ENCODE measurements at places on chromosomes 4 and X.

- DNase-seq: no peak
Measured at GRCh38 chrX:137194164-137194563, 160.4 kb upstream of the GPR101 start.

DNA sequence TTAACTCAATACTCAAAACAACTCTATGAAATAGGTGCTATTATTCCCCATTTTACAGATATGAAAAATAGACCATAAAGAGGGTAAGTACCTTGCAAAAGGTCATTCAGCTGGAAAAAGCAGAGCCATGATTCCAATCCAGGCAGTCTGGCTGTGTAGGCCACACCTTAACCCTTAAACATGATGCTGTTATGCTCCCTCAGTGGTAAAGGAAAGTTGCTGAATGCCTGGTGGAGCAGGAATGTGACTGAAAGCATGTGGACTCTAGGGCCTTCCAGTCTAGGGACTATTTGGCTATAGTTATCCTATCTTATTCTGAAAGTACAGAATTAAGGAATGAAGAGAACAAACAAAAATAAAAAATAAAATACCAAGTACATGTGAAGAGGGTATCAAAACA lies 19.6 kb downstream of the RP2 start:
- no peak for DNase-seq

DNA sequence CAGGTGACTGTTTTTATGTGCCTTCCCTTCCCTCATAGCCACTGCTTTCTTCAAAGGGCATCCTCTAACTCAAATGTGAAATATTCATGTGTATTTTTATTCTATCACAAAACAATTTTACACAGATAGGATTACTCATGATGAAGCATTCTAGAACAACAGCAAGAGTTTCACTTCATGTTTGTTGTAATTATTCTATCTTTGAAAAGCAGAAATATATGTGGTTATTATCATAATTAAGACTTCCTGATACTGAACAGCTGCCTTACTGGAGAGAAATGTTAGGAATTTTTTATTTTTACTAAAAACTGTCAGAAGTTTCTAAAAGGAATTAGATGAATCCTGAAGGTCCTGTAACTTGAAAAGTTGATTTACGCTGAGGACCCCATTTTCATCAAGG lies 229.1 kb downstream of the PALLD start:
- no peak for DNase-seq

DNA sequence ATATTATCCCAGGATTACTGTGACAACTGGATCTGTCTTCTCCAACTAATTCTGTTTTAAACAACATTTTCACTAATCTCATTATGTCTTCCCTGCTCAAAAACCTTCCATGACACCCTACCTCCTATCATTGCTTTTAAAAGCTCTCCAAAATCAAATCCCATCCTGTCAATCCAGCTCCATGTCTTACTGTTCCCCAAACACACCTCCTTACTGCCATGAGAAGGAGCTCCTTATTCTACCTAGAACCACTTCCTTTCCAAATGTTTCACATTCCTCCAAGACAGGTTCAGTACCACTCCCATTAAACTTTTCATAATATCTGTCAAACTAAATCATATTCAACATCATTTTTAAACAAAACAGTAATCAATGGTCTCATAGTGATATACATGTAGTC lies 66.9 kb upstream of the WDR17 start:
- no peak for DNase-seq

DNA sequence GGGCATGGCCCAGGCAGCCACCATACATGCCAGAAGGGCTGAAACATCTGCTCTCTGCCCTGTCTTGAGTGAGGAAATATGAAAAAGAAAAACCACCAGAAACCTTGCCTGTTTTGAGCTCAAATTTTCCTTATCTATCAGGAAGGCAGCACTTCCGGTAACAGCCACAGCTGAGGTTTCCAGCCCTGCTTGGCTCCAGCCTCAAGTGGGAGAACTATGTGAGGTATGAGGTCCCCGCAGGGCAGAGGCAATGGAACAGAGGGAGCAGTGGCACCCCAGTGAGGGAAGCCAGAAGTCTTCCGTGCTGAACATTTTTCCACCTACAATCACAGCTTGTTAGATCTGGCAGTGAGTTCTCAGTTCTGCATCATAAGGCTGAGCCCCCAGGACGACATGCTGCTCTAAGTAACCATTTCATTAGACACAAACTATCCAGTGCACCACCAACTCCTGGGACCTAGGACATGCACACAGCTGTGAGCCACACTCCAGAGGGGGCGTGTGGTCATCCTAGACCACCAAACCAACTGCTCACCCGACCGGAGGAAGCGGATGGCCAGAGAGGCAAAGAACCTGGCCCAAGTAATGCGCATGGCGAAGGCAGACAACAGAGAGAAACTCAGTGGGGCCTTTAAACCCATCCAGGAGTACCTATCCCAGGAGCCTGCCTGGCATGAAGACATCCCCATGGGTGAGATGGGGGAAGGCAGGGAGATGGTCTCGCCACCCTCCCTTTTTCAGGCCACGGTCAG lies 22.6 kb downstream of the WDR1 start:
- DNase-seq: no peak

DNA sequence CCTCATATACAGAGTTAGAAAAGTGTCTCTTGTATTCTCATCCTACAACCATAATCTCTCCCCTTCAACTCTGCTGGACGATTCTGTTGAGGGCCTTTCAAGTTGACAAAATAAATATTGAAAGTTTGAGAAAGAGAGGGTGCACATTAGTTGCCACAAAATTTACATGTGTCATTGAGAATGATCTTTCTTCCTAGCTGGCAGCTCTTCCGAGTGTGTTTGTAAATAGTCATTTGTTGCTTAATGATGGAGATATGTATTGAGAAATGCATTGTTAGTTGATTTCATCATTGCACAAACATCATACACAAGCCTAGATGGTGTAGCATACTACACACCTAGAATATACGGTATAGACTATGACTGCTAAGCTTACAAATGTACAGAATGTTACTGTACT lies 632.8 kb upstream of the AMOT start:
- DNase-seq: no peak

DNA sequence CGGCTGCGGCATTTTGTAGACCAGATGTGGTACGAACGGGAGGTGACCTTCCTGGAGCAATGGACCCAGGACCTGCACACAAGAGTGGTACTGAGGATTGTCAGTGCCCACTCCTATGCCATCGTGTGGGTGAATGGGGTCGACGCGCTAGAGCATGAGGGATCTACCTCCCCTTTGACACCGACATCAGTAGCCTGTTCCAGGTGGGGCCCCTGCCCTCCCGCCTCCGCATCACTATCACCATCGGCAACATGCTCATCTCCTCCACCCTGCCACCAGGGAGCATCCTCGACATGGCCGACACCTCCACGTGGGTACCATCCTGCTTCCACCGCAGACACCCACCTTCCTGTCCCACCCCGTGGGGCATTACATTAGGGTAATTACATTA lies 46.2 kb downstream of the SMARCA5 start:
- DNase-seq: peak; percentile 69

- no peak for DNase-seq
Measured at GRCh38 chr4:48787056-48787455, 7.0 kb upstream of the FRYL start.

DNA sequence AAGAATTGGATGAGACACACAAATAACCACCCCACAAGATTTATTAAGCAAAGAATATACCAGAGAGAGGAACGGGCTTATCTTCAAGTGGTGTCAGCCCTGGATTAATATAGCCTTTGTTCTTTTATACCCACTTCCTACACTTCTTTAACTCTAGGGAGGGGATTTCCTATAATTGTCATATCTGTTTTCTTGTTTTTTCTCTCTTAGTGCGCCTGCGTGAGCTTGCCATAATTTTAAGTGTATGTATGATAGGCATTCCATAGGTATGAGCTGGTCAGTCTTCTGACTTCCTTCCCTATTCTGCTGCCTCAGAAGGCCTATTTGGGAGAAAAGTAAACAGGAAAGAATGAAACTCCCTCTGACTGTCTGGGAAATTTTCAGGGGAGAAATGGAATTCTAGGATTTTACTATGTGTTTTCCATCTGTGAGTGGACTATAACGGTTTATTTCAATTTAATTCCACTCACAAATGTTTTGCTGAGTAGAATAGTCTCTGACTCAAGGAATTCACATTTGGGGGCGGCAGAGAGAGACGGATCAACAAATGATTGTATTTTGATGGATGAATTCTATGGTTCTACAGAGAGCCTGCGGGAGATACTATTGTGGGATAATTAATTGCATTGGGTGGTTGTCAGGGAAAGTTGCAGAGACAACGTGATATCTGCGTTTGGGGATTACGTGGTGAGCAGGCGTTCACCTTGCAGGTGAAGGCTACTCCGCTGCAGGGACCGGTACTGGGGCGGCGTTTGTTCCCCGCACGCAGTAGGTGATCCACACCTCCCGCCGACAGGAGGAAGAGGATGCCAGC lies 626 bp upstream of the CEP135 start:
- no peak for DNase-seq

DNA sequence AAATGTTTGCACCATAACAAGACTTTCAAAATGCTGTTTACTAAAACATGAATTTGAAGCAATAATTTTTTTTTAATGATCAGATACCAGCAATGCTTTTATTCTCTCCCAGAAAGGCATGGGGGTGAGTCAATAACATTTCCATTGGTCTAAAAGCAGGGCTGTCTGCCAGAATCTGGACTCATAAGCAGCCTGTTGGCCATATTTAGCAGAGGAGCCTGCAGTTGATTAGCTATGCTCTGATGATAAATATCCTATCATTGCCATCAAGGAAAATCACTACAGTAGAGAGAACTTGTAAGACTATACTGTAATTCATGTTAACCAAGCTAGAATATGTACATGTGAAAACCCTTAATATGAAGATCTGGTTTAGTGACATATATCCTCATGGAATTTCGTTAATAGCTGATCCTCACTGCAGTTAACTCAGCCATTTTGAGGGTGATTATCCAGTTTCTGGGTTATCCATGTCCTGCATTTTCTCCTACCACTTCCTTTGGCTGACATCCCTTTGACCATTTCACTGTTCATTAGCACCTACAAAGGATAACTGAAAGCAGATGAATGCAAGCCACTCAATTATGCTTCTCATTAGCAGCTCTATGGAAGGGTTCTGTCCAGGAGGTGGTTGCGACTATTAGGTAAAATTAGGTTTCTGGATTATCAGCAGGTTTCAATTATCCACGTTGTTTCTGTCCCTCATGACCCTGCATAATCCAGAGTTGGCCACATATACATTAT lies 72.9 kb upstream of the DIAPH2 start:
- no peak for DNase-seq

DNA sequence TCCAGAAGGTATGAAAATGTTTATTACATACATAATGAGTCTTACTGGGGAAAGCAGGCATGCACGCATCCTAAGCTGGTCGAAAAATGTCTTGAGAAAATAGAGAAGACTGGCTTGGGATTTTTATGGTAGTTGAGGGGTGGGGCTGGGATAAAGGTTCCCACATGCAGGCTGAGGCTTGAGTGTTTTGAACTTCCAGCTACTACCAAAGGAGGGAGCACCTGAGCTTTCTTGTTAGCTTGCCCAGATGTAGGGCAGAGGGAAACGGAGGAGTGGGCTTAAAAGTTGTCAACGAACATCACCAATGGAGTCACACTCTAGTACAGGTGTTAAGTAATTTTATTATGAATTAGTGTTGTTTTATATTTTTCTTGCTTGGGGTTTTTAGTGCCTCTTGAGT lies 39.6 kb upstream of the SRPX start:
- DNase-seq: no peak

GRCh38 chr4:108762559-108763225 lies at the start of gene ETNPPL:
Gene ETNPPL, minus strand, starts transcription at chr4:108763053. Its CDS starts 155 bp downstream, at chr4:108762898.
- DNase-seq: peak; percentile 62

DNA sequence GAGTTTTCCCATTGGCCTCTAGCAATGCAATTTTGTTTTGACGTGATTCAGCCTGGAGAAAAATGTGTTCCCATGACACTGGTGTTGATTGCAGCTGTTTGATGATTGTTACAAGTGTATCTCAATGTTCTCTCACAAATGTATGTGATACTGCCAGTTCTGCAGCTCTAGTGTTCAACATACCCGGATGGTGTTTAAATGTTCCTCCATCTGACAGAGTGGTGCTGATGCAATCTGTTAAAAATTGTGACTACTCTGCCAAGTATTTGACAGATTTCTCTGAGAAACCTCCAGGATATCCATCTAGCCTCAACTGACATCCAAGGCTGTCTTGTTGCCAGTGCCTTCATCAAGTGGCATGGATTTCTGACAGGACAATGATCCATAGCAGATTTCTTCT lies 657.2 kb upstream of the DIAPH2 start:
- no peak for DNase-seq

DNA sequence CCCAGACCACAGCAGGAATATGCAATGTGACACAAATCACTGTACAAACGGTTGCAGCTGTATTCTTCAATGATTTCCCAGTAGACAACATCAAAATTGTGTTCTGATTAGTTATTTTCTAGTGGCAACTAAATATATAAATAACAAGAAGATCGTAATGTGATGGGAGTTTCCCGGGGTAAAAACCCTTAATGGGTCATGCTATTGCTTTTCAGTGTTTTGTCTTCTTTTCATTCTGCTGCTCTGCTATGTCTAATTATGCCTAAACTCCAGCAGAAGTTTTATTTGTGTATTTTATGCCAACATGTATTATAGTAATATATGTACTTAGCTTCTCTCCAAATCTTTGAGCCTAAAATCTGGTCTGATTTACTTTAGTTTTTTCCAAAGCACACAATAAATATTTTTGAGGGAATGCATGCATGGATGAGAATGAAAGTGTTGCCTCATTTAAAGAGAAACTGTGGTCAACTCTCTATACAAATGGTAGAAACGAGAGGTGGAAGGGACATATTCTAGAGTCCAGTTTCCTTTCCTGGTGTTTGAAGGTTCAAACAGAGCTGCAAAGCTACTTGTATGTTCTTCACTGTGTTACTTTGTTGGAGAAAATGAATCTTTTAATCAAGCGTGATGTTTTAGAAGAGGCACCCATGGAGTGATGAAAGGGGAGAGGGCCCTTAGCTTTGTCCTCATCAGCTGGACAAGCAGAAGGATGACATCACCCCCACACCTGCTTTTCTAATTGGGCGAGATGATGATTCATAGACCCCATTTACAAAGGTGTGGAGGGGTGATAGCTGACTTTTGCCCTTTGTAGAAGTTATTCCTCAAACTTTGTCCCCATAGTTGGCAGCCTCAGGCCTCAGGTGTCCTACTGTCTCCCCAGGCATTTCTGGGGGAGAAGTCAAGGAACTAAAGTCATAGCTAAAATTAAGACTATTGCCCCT lies 129.7 kb downstream of the FRAS1 start:
- DNase-seq: no peak

GRCh38 chrX:21398426-21398825 lies 24.2 kb downstream of the CNKSR2 start:
- DNase-seq: no peak

DNA sequence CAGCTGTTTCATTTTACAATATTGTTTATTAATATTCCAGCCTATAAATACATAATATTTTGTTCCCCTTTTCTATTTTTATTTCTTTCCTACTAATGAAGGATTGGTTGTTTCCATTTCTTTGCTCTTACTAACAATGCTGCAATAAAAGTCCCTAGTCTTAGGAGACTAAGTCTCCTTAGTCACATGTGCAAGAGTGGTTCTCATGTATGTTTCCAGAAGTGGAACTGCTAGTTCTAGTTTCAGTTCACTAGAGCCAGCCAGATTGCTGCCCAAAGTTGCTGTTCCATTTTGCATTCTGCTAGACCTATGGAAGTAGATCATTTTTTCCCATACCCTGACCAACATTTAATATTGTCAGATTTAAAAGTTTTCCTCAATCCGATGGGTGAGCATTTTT lies 44.3 kb downstream of the CNGA1 start:
- DNase-seq: no peak
